ENCODE measurements at places on chromosomes 1 and 21.

GRCh38 chr1:67973051-67973450, 77.4 kb downstream of the DIRAS3 start:
- DNase-seq, result no peak

DNA sequence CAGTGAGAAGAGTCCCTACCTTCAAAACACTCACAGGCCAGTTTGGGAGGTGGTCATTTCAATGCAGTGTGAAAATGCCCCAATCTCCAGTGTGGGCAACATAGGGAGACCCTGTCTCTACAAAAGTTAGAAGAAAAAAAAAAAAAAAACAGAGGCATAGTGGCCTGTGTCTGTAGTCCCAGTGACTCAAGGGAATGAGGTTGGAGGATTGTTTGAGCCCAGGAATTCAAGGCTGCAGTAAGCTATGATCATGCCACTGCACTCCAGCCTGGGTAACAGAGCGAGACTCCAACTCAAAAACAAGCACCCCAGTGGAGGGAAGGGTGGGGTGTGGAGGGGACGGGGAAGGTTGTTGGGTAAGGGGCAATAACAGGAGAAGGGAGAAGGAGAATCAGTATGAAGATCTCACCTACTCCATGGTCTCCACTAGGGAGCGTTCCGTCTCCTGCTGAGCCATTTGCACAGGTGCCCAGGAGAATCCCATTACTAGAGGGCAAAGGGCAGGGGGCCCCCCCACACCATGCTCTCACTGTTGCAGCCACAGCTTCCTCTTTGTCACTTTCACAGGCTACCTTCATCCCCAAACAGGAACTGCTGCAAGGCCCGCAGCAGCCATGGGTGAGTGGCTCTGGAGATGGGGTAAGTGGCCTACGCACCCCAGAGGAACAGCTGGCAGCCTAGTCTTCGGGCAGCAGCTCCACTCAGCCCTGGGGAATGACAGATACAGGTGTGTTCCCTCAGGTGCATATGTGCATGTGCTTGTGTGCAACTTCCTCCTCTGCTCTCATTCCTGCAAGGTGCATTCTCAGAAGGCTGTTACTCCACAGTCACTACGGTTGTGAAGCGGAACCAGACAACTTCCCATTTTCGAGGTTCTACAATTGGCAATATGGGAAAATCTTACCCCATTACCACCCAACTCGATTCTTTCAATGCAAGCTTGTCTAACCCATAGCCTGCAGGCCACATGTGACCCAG, 87.9 kb upstream of the LYST start:
- DNase-seq, result peak; percentile 51

DNA sequence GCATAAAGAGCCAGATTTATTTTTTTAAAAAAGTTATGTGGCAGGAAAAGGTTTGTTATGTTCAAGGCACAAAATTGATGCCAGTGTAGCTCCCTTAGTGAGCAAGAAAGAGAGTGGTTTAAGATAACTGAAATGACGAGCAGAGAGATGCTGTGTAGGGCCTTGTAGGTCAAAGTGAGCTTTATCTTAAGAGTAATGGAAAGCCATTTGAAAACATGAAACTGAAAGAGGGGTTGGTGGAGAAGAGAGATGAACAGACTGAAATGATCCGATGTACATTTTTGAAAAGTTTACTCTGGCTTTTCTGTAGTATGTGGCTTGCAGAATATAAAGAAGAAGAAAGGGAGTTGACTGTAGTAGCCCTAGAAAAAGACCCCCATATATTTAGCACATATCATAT, 383.6 kb downstream of the PLA2G4A start:
- DNase-seq, result no peak

- DNase-seq, result no peak
These were observed 1.7 kb downstream of the SPOCD1 start for GRCh38 chr1:31814041-31814511.

DNA sequence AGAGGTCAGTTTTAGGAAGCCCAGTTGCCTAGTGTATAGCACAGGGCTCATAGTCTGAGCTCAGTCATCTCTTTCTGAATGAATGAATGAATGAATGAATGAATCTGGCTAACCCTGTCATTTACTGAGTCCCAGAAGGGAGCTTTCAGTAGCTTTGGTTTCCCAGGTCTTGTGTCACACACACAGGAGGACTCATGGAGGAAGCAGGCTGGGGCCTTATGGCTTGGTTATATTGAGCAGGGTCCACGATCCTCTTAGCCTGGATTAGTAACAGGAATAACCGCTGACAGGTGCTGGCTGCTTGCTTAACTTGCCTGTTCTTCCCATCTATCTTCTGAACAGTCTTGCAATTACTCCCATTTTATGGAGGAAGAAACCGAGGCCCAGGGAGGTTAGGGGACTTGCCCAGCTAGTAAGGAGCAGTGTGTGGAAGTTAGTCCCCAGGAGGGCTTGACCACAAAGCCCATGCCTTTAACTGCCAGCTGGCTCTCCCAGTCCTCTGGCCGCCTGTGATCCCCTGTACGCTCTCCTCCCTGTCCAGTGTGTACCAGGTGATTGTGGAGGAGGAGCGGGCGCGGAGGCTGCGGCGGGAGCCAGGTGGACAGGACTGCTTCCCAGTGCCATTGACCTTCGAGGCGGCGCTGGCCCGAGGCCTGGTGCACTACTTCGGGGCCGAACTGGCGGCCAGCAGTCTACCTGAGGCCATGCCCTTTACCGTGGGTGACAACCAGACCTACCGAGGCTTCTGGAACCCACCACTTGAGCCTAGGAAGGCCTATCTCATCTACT, 46.0 kb downstream of the PTPRU start:
- no peak for DNase-seq

DNA sequence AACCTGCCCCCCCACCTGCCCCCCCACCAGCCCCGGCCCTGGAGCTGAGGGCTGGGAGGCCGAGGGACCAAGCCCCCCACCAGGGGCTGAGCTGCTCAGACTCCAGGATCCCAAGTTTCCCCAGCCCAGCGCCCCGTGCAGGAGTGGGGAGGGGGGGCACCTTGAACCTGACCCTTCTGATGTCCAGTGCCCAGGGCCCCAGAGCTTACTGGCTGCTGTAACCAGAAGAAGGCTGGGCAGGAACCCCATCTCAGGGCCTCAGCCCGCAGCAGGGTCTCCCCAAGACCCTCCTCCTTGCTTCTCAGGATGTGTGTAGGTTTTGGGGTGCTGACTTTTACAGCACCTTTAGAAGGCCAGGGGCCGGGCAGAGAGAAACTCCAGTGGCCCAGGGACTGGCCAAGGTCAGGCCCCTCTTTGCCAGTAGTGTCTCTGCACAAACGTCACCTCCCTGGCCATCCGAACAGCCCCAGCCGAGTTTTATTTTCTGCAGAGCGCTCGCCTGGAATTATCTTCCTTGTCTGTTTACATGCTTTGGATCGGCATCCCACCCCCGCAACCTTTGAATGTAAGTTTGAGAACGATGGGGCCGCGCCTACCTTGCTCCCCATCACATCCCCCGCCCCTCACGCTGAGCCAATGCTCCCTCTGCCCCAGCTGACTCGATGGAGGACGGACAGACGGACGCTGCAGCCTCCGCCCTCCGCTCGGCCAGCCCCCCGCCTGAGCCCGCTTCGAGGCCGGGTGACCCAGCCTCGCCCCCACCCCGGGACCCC, 70.1 kb upstream of the CASZ1 start:
- DNase-seq, result peak; percentile 49

GRCh38 chr1:178580876-178581275, 68.0 kb downstream of the TEX35 start:
- DNase-seq, result no peak

- no peak for DNase-seq
These were observed 39.7 kb downstream of the AZIN2 start for GRCh38 chr1:33120436-33121231.

All from activated T-cell treated with anti-CD3 and anti-CD28 coated beads, Interleukin-2, amount 50 U/mL, for 24 hours (primary cell).